ENCODE measurements at places on chromosomes 1 and 21.

DNA sequence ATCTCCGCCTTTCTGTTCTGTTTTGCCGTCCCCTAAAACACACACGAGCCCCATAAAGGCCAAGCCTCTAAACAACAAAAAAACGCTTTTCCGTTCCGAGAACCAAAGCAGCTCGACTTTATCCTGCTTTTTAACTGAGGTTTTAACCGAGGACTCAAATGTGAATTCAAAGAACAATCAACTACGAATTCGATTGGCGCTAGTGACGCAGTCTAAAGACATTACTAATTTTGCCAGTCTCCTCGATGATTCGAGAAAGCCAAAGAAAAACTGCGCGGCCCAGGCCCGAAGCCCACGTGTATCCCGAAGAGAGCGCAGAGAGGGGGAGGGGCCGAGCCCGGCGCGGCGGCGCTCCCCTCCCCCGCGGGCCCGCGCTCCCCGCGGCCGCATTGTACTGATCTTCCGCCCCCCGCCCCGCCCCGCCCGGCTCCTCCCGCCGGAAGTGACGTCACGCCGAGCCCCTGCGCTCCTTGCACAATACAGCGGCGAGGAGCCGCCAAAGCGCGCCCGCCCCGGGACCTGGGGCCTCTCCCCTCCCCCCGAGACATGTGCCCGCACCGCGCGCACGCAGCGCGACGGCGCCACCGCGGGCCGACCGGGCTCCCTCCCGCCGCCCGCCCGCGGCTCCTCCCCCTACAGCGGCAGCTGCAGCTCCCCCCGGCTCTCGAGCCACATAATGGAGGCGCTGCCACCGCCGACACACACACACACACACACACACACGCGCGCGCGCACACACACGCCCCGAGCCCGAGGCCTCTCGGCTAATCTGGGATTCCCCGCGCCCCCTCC is 1.4 kb downstream of the HNRNPU start:
- DNase-seq = peak; percentile 96

DNA sequence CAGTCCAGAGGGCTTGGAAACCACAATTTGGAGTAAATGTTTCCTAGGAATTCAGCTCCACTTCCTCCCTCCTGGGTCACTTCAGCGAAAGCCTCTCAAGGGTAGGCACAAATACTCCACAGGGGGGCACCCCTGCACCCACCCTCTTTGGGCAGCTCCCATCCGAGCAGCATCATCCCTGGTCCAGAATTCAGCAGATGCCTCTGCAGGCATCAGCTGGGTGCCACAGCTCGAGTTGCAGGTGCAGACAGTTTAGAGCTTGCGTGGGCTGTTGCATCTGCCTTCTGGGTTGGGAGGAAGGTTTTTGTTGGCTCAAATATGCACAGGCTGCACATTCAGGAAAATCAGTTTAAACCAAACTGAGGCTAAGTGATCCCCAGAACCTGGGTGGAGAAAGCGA is 25.0 kb downstream of the KANK4 start:
- no peak for DNase-seq

- peak; percentile 61 for DNase-seq
These were observed 26.1 kb downstream of the PKP1 start for GRCh38 chr1:201309416-201309815.

- DNase-seq = peak; percentile 74
These were observed 75.0 kb downstream of the RWDD3 start for GRCh38 chr1:95309031-95309471.

GRCh38 chr1:207885129-207886032 is 25.5 kb downstream of the CD34 start:
- peak; percentile 88 for DNase-seq

- DNase-seq = peak; percentile 55
These were observed 81.2 kb upstream of the RAVER2 start for GRCh38 chr1:64663668-64664067.

- DNase-seq = no peak
These were observed 16.7 kb downstream of the RAB3B start for GRCh38 chr1:51973587-51974474.

DNA sequence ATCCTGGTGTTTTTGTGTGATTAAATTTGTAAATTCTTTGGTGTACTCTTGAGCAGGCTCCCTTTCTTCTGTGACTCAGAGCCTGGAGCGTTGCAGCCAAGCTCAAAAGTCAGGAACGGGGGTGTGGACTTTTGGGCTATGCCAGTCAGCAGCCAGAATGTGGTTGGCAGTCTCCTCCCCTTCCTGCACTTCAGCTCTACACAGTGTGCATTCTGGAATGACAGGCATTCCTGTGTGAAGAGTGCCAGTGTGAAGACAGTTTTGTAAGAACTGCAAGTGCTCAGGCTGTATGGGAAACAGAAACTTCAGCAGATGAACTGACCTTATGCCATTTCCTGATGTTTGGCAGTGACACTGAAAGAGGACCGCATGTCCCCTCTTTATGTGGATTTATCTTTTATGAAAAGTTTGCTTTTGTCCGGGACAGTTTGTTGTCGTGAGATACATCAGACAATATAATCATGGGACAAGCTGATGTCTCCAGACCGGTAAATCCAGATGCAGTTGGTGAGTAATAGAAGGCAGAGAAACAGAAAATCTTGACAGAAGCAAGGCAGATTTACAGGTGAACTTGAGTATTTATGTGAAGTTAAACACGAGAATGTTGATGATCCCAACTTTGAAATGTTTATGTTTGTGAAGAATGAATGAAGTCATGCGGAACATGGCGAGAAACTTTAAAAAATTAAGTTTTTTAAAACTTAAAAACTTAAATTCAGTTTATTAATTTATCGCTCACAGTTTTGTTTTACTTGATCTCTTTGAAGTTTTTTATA is 67.7 kb upstream of the RCC1 start:
- DNase-seq = peak; percentile 72

DNA sequence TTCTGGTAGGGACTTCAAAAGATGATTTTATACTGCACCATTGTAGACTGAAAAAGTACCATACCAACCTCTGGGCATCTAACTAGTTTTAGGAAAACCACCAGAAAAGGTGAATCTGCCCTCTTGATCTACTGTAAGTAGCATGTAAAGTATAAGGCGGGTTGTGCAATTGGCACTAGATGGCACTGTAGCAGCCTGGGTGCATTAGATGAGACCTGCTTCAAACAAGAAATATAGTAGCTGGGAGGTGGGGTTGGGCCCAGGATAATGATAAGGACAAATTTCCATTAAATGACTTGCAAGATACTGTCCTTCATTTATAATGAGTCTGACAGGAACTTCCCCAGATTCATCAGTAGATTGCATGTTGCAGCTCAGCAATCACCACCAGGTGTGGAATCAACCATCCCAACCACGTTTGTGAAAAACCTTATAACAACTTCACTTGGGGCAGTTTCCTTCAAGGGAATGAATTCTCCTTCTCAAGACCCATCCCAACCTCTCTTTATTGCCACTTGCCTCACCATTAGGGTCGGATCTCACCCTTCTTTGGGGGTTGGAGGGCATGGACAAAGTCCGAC is 37.3 kb upstream of the IL10 start:
- DNase-seq = peak; percentile 23

DNA sequence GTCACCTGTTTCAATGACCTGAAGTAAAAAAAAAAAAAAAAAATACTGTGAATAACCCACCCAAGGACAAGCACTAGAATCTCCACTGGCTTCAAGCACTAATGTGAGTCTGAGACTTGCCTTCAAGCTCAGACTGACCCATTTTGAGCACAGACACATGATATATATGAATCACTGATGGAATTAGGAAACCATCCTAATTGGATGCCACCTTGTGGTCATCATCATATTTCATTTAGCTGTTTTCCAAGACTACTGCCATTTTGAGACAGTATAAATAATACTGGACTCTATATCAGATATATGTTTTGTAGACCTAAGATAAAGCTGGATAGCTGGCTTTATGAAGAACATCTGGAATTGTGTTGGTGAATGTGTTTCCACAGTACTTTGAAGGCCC is 1232.0 kb downstream of the KCNT2 start:
- DNase-seq = no peak

DNA sequence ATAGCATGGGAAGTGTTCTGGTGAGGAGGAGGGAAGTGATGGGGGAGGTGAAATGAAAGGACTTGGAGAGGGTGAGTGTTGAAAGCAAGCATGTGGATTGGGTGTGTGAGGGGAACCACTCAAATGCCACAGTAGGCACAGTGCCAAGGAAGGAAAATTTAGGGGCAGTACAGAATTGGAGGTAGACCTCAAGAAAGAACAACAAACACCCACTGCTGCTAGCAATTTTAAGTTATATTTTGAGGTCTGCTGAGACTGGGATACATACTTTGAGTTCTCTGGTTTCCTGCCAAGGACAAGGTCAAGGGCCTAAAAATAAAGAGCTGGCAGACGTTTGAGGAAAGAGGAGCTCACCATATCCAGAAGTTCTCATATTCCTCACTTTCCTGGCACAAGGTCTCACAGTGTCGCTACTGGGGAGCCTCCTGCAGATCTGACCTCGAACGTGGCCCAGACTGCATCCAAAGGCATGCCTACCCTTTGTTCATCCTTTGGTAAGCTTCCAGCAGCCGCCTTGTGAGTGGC is 104.0 kb downstream of the BRINP2 start:
- DNase-seq = peak; percentile 91

DNA sequence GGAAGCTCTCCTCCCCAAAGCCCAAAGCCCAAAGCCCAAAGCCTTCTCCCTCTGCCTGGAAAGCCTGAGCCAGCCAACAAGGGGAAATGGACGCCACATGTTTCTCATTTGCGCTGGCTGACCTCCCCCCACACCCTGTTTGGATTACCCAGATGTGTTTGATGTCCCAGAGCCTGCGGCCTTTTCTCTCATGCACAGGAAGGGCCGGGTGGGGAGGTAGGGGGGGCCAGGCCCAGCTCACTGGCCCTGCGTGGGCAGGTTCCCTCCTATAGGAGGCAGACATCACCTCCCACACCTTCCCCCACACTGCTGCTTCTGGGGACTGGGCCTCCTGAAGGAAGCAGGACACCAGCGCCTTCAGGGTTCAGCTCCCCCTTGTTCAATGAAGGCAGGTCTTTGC is 116.3 kb downstream of the NAV1 start:
- DNase-seq = peak; percentile 74

DNA sequence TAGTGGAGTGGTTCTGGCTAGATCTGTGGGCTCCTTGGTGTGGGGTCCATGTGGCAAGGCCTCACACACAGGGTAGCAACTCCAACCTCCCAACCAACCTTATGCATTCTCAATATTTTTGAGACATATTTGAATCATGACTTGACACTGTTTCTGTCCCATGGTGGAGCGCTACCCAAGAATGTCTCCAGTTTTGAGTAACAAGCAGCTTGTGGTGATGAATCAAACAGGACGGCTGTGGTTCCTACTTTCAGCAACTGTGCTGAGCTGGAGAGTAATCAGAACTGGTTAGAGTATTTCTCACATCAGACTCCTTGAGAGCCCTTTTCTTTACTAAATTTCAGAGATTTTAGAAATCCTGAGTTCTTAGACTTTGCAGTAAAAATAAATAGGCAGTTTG is 3.1 kb downstream of the LCE3D start:
- no peak for DNase-seq

GRCh38 chr1:2480986-2481364 is 4.9 kb downstream of the PLCH2 start:
- no peak for DNase-seq

GRCh38 chr1:178942285-178943198 is 71.7 kb upstream of the ANGPTL1 start:
- DNase-seq = no peak

DNA sequence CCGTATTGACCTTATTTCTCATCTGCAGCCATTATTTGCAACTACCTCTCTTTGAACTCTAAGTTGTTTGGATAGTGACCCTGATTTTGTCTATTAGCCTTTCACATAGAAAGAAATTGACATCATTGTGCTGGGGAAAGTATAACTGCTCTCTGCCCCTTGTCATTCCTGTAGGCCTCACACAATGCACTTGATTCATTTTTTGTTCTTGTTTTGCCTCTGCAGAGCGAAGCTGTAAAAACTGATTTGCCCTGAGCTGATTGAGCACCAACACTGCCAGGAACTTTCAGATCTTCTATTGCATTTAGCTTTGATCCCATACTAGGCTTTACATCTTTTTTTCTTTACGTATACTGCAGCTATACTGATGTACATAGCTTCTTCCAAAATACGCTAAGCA is 167.2 kb upstream of the PTBP2 start:
- DNase-seq = no peak

- DNase-seq = no peak
These were observed 101.8 kb downstream of the RHOU start for GRCh38 chr1:228837032-228837431.

GRCh38 chr1:44784094-44785028 is 3.6 kb downstream of the BEST4 start:
- peak; percentile 65 for DNase-seq

DNA sequence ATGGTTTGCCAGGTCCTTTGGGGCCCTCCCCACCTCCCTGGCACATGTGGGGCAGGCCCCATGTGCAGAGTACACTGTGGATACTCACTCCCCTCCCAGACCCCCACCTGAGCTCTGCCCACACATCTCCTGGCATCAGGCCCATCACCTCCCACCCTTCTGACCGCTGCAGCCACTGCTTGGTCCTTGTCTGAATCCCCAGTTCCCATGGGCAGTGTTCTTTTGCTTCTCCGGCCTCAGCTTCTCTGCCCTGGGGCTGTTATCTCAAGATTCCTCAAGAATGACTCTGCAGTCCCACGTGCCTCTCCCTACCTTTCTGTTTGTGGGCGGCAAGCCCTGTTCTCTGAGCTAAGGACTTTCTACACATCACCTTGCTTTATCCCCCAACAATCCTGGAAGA is 187.7 kb upstream of the EDN2 start:
- DNase-seq = no peak

DNA sequence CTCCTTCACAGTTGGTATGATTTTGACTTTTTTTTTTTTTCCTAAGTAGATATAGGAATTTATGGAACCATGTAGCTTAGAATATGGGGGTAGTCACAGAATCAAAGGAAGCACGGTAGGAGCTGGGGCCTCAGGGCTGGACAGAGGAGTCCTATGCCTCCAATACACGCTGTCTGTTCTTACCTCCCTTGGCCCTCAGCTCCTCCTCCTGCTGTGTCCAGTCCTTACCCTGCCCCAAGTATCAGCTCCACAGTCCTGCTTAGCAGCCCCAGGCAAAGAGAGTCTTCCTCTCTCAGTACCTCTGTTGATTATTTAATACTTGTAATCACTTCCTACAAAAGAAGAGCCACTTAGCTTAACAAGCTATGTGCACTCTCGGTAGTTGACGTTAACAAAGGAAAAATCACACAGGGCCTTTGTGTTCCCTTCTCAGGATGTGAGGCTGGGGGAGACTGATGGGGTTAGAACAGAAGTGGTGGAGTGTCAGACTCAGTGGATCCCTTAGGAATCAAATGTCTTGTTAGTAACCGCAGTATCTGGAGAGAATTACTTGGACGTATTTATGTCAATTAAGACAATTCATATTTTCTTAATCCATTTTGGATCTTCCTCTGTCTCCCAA is 292.3 kb downstream of the HHAT start:
- no peak for DNase-seq

Measured in lung (tissue), 17 donors.